ENCODE measurements at places on chromosomes 2 and 18. TPM values are rescaled to one million over a fixed set of nuclear protein-coding genes. Genes with fewer than 3 reads are reported as not detected.

- DNase-seq: no peak
Measured at GRCh38 chr2:67516899-67517530, 119.9 kb downstream of the ETAA1 start.

DNA sequence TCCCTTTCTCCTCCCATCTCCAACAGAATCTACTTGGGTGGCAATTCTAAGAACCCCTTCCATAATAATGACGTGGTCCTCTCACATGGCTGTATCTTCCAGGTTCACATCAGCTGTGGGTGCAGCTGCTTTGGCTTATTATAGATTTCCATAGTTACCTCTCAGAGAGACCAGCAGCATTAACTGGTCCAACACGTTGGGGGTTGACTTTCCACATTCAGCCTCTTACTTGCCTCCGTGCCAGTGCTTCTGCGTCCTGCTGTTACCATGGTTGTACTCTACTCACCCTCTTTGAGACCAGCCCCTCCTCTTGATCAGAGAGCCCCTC lies 570.7 kb downstream of the PLCL1 start:
- DNase-seq: no peak

Gene GCG
- 0.27 TPM for total RNA-seq

DNA sequence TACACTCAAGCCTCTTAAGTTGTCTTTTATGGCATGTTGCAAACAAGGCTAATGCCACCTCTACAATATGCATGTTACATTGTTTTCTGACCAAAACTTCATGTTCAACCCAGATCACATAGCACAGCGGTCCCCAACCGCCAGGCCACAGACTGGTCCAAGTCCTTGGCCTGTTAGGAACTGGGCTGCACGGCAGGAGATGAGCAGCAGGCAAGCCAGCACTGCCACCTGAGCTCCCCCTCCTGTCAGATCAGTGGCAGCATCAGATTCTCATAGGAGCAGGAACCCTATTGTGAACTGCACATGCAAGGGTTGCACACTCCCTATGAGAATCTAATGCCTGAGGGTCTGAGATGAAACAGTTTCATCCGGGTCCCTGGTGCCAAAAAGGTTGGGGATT lies 324.8 kb upstream of the CHAC2 start:
- no peak for DNase-seq

- no peak for DNase-seq
Measured at GRCh38 chr2:127155947-127156346, 49.0 kb upstream of the BIN1 start.

Gene RALB
- total RNA-seq: 29.3 TPM
